ENCODE measurements at places on chromosomes 16 and 17. TPM values are rescaled to one million over a fixed set of nuclear protein-coding genes. Genes with fewer than 3 reads are reported as not detected.

- DNase-seq = no peak
Measured at GRCh38 chr17:47277921-47278320, 24.3 kb downstream of the ITGB3 start.

- DNase-seq = no peak
Measured at GRCh38 chr16:78686601-78687000, 587.1 kb downstream of the WWOX start.

DNA sequence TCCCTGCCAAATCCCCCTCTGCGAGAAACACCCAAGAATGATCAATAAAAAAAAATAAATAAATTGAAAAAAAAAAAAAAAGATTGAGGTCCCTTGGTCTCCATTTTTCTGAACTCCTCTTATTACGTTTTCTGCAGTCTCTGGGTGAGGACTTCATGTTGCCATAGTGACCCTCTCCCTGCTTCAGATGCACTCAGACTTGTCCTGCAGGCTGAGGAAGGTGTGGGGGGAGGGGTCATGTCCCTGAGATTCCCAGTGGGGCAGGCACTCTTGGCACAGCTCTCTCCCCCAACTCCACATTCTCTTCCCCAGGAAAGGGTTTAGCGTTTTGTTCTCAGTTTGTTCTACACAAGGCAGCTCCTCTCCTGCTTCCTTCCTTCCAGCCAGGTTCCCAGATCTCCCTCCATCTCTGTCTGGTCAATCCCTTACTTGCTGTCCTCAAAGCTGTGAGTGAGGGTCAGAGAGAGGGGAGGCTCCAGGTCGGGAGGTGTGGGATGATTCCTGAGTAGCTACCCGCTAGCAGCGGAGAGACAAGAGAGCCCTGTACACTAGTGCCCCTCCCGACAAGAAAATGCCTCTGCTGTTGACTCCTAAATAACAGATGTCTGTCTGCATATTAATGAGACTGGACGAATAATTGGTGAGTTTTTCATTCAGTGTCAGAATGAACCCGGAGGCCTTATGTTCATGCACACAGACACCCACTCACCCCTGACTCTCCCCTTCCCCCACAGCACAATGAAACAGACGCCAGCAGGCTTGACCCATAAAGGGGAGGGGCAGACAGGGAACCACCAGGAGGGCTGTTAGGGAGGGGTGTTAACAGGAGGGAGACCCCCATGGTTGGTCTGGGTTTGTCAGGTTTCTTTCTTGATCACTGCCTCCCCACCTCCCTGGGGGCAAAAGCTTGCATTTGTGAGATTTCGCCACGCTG is 9.2 kb downstream of the RND2 start:
- no peak for DNase-seq

GRCh38 chr17:55067697-55068439 is 99.3 kb downstream of the STXBP4 start:
- DNase-seq = no peak

- DNase-seq = no peak
Measured at GRCh38 chr16:57540387-57540786, 2.1 kb upstream of the ADGRG5 start.

GRCh38 chr17:82302568-82302963 is 14.8 kb downstream of the CD7 start:
- DNase-seq = no peak

DNA sequence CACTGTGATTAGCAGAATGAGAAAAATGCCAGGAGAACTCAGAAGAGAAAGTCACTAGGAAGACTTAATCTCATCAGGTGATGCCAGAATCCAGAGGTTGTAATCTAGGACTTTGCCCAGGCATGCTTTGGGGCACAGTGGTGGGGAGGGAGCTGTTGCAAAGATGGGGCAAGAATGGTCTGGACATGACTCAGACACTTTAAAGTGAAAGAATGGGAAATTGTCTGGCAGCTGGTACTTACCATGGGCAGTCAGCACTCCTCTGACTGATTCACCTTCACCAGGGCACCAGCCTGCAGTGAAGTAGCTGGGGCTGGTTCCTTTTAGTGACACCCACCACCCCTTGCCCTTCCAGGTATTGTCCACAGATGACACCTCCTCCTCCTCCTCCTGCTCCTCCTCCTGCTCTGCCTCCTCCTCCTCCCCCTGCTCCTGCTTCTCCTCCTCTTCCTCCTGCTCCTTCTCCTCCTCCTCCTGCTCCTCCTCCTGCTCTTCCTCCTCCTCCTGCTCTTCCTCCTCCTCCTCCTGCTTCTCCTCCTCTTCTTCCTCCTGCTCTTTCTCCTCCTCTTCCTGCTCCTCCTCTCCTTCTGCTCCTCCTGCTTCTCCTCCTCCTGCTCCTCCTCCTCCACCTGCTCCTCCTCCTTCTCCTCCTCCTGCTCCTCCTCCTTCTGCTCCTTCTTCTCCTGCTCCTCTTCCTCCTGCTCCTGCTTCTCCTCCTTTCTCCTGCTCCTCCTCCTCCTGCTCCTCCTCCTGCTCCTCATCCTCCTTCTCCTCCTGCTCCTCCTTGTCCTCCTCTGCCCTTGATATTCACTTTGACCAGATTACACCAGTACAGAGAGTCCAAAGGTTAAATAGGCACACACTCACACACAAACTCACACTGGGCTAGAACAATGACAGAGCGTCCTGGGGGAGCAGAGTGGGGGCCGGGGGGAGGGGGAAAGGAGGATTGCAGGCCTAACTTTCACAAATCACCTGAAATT is at the start of gene CHD9NB:
TSS of gene CHD9NB (minus strand) at position 379 of the 983 bp plus-strand sequence. CDS start 8,739 bp downstream, outside the sequence.
- peak; percentile 95 for DNase-seq

DNA sequence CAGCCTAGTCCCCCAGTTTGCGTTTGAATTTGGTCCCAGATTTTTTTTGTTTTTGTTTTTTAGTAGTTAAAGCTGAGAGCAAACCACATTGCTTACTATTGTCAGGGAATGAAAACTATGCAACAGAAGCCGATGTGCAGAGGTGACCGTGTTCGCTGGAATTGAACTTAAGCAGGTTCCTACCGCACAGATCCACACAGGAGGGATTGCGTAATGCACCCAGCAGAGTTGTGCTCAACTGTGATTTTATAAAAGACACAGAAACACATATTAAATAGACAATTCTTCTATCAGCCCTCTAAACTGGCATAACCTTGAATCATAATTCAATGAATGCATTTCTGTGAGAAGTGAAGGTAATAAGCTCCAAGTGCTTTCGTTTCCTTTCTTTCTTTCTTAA is 443.0 kb downstream of the WWOX start:
- DNase-seq = no peak

DNA sequence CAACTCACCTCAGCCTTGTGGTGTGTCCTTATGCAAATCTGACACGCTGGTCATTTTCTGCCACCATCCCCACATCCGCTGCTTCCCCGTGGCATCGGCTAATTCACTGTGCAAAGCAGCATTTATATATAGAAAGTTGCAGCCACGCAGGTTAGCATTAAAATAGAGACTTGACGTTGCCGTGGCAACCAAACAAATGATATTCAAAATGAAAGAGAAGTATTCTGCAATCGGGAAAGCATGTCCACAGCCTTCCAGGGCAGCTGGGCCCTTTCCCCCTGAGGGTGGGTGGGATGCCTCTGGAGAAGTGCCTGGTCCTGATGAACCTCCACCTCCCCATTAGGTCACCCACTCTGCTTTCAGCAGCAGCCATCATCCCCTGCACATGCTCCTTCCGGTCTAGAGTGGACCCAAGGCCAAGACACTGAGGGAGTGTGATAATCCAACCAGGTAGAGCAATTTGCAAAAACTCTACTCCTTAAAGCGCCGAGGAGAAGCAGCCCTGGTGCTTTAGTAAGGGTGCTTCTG is 138.7 kb downstream of the GAS7 start:
- DNase-seq = no peak

DNA sequence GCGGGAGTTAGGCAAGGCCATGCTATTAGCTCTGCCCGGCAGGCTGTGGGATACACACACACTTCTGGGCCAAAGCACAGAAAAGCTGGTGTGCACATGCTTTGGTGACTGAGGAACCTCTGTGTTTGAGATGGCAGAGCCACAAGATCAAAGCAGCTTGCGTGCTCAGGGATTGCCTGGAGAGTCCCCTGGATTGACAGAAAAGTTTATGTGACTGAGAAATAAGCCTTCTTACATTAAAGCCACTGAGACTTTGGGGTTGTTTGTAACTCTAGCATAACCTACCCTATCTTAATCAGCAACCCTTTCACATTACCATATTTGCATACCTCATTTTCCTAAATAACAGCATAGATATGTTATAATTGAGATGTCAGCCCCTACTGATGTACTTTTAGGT is 69.3 kb downstream of the MYO1D start:
- no peak for DNase-seq

GRCh38 chr17:54907376-54907775 is 6.7 kb downstream of the TOM1L1 start:
- no peak for DNase-seq

DNA sequence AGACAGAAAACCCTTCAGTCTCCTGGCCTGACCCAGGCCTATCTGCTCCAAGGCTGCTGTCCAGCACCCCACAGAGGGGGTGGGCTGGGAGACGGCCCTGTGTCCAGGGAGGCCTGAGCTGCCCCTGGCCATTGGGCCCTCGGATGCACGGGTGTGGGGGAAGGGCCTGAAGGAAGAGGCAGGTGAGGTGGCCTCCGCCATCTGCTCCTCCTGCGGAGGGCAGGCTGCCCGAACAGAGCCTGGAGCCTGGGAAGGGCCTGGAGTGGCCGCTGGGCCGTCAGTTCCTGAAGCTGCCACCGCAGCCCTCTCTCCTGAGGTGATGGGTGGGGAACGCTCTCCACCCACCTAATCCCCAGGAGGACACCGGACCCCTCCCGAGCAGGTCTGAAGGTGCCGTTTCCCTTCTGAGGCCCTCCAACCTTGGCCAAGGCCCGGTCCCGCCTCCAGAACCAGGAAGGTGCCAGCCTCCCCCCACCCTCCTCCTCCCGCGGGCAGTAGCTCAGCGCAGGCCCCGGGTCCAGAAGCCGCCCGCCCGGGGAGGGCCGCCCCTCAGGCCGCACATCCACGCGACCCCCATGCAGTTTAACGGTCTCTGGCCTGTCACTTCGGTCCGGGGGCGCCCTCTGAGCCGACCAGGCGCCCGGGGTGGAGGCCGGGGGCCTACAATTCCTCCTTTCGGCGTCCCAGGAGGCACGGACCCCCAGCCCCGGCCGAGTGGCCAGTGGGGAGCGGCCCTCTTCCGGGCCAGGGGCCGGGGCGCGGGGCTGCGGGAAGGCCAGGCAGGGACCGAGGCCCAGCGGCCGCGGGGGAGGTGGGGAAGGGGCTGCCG is 835 bp downstream of the FBXL16 start:
- DNase-seq = no peak

DNA sequence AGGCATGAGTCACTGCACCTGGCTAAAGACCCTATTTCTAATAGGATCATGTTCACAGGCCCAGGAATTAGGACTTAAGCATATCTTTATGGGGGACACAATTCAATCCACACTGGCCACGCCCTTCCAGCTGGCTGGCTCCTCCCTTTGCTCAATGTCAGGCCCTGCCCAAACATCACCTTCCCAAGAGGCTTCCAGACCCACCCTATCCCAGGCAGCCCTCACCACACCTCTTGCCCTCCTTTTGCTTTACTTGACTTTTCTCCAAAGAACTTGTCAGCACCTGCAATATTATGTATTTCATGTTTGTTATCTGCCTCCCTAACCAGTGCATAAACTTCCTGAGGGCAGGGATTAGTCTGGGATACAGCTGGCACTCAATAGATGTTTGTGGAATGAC is 109.6 kb upstream of the CDH5 start:
- DNase-seq = no peak

DNA sequence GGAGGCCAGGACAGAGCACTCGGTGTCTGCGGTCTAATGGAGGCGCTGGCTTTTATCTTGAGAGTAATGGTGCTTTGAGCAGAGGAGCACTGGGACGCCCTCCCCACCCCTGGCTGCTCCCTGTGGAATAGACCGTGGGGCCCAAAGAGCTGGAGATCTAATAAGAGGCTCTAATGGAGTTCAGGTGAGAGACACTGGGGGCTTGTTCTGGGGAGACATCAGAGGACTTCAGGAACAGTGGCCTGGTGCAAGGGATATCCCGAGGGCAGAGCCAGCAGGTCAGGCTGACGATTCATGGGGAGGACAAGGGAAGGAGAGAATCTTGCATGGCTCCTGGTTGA is 9.5 kb upstream of the KRT19 start:
- DNase-seq = no peak

GRCh38 chr17:81325714-81326358 is 30.7 kb upstream of the SLC38A10 start:
- DNase-seq = no peak

- DNase-seq = no peak
Measured at GRCh38 chr16:79261481-79261940, 339.0 kb downstream of the MAF start.

DNA sequence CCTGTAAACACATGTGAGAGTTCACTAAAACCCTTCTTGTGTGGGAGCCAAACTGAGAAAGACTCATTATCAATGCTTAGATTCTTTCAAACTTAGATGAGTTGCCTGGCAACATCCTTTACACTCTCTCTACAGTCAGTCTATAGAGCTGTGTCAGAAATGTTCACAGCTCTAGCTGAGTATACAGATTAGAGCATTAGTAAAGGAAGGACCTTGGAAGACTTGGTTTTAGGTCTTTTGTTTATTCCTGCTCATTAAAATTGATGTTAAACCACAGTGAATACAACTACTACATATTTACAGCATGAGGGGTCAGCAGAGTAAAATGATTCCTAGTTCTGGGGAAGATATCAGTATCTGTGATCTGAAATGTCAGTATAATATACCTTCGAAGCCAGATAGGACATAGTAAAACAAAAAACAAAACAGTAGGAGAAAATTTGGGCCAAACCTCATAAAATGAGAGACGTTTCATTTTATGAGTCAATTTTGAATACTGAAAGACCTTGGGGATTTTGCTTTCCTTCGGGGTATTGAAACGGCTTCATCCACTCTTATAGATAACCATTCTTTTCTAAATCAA is 186.0 kb downstream of the TANC2 start:
- no peak for DNase-seq

DNA sequence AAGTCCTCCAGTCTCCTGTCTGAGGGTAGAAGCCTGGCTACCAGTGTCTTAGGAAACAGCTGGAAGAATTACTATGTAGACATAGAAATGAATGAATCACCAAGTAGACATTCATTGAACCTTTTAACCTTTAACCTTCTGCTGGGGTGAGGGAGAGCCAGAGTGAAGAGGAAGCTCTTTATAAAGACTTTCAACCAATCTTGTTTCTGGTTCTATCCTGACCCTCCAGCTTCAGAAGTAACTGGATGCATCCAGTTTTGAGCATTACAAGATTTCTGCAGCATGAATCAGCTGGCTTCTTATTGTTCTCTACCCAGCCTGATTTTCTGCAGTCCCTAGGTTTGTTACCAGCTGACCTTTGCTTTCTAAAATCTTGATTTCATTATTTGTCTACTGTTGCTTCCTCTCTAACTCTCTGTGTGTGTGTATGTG is 8.5 kb downstream of the TEKT1 start:
- peak; percentile 19 for DNase-seq

GRCh38 chr16:31532896-31533295 is 5.2 kb downstream of the AHSP start:
- DNase-seq = no peak

- peak; percentile 65 for DNase-seq
Measured at GRCh38 chr17:48610282-48611211, at the start of gene HOXB7. Gene HOXB7, minus strand, starts transcription at chr17:48611017. Its CDS starts 99 bp downstream, at chr17:48610918.

ZDHHC7 gene
- 77.0 TPM for total RNA-seq

CHD9NB gene
- total RNA-seq = 1.6 TPM

CD300E gene
- total RNA-seq = not detected

All from A172 (cell line).